GOT3 (cell line): ENCODE measurements at places on chromosomes 6 and 20.

GRCh38 chr6:149559389-149559788, 6.8 kb upstream of the GINM1 start:
- DNase-seq = no peak

DNA sequence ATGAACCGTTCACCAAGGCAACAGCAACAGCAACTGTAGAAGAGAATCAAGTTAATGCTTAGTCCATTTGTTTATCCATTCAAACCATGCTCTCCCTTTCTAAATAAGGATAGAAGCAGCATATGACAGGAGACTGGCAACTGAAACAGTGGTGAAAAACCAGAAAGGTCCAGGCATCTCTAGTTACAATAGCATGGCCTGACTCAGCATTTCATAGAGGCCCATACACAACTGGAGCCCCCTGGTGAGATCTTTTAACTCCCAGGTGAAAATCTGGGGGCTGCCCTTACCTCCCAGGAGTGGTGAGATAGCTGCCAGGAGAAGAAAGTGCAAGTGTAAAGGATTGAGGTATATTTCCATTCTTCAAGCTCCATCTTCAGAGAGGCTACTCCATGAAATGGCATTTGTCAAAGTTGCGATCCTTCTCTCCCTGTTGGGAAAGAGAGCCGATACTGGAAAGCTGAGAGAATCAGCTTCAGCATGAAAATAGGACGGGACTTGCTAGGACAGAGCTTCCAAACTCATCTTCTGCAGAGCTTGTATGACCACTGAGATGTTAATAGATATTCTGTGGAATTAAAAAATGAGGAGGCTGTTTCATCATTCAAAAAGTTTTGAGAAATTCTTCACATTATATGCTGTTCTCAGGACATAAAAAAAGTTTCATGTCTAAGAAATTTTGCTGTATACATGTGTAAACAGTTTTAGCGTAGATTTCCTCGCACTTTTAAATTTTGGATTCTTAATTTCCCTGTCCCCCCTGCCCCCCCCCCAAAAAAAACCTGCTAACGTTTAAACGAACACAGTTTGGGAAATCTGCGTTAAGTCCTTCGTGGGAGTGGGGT, 10.9 kb upstream of the SLC2A12 start:
- no peak for DNase-seq

GRCh38 chr6:12289365-12289919, 719 bp upstream of the EDN1 start:
- peak; percentile 8 for DNase-seq

DNA sequence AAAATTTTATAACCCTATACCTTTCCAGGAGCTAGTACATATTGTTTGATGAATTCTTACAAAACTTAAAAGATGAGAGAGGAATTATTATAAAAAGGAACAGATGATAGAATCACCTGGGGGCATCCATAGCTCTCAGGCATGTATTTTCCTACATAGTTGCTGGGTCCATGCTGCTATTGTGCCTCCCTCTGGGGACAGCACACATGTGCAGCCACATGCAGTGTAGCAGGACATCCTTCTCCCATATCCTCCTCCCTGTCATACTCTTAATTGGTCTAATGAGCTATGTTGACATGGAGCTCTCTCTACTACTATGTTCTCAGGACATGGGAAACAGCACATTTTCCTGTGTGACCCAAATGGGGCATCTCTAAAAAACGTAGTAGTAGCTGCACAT, 898.2 kb upstream of the MAP3K7 start:
- no peak for DNase-seq

DNA sequence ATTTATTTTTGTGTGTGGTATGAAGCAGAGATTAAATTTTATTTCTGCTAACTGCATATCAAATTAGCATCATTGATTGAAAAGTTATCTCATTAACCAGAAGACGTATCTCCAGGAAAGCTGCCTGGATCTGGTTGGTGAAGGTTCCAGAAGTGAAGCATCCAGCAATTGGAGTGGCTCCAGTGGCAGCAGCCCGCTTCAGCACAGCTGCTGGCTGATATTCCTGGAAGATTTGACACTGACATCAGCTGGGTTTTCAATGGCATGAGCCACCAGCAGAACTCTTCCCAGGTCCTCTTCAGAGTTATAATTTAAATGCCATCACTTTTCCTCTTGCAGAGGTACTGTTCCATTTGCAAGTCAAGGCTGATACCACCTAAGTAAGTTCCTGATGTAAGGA, 363.5 kb downstream of the BCKDHB start:
- DNase-seq = no peak

DNA sequence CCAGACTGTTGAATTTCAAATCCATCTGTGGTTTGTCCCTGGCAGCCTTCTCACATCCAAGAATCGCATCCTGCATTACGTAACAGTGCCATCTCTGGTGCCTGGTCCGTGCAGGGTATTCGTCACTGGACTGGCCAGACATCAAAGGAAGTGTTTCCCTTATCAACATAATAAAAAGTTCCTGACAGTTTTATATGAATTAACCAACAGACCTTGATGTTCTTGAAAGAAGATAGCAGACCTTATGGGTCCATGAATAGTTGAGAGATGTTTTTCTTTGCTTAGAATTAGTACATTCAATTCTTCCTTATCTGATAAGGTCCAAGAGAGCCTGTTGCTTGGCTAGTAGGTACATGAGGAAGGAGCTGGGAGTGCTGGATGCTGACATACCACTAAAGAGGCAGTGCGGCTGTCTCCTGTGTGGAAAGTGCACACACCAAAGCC, 77.6 kb downstream of the PHACTR2 start:
- DNase-seq = no peak

- DNase-seq = no peak
These were observed 71.3 kb upstream of the TOX2 start for GRCh38 chr20:43843096-43843964.

- no peak for DNase-seq
These were observed 392.9 kb downstream of the PLCB1 start for GRCh38 chr20:8525017-8525343.

DNA sequence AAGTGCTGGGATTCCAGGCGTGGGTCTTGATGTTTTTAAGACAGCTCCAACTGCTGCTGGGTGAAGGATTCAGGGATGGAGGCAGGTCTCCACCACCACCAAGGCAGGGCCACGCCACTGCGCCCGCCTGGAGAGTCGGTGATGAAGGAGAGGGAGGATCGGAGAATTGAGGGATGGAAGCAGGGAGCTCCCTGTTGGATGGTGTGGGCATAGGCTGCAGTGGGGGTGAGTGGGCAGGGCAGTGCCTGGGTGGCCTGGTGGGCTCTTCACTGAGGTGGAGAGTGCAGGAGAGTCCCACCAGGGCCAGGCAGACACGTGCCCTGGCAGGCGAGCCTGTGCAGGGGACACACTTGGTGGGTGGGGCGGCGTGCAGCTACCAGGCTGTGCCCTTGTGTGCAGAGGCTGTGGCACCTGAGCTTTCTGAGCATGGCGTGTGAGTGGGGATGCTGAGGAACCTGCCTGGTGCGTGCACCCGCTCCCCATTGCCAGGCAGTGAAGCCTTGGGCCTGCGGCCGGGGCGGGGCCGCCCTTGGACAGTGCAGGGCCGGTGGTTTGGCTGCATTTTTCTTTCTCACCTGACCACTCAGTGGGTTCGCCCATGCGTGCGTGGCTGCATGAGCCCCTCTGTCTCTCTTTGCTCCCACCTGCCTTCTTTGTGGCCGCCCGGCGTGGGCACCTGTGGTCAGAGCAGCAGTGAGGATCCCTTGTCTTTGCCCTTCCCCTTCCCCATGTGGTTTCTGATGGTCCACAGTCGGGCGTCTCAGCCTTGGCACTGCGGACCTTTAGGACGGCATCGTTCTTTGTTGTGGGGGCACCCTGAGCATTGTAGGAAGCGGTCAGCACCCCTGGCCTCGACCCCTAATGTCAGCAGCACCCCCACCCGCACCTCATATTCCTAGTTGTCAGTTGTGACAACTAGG, 11.3 kb downstream of the RBM38 start:
- no peak for DNase-seq

DNA sequence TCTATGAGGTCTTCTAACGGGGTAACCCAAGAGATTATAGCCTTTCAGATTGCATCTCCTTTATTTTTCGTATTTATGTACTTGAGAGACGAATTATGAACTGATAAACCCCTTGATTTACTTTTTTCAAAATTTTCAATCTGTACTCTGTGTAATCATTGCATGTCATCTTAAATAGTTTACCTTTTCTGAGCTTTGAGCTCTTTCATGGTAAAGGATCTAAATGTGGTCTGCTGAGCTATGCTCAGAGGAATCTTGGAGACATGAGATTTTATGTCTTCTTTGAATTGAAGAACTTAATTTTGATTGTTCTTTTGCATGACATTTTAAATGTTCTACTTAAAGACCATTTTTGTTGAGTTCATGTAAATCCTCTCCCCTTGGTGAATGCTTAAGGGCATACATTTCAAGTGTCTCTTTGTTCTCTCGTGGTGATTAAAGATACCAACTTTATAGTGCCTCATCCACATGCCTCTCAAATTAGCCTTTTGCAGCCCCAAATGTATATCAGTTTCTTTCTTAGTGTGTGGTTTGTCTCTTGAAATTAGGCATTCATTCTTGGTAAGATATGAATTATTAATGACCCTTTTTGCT, 116.3 kb upstream of the SCGN start:
- no peak for DNase-seq

DNA sequence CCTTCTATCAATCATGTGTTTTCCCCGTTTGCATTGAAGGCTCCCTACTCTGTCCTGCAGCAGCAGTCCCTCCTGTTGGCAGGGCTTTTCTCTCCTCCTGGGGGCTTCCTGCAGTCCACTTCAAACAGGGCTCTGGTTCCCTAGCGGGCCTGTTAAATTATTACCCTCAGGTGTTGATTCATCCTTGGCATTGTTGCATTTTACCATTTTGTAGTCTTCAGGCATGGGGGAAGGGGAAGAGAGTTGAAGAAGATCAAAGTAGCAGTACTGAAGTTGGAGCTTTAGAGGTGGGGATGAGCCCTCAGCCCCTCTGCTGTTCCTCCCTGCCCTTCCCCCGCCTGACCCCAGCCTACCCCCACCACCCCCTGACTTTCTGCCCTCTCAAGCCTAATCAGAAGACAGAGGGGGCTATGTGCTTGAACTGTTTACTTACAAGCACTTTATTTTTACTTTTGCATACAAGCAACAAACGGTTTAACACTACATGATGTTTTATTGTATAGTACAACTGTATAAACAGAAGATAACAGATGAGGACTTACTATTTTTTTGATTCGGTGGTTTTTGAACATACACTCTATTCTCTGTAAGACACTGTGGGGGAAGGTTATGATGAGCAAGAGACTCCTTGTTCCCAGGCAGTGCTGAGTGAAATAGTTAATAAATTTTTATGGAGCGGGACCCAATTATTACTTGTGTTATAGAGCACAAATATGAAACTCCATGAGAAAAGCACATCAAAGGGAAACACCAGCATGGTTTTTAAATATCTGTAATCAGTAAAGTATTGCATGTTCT, 169.7 kb downstream of the EYA4 start:
- DNase-seq = no peak

GRCh38 chr6:126127659-126128058, 141.3 kb downstream of the TRMT11 start:
- no peak for DNase-seq

- DNase-seq = no peak
These were observed 9.2 kb downstream of the RAET1G start for GRCh38 chr6:149913540-149914240.

DNA sequence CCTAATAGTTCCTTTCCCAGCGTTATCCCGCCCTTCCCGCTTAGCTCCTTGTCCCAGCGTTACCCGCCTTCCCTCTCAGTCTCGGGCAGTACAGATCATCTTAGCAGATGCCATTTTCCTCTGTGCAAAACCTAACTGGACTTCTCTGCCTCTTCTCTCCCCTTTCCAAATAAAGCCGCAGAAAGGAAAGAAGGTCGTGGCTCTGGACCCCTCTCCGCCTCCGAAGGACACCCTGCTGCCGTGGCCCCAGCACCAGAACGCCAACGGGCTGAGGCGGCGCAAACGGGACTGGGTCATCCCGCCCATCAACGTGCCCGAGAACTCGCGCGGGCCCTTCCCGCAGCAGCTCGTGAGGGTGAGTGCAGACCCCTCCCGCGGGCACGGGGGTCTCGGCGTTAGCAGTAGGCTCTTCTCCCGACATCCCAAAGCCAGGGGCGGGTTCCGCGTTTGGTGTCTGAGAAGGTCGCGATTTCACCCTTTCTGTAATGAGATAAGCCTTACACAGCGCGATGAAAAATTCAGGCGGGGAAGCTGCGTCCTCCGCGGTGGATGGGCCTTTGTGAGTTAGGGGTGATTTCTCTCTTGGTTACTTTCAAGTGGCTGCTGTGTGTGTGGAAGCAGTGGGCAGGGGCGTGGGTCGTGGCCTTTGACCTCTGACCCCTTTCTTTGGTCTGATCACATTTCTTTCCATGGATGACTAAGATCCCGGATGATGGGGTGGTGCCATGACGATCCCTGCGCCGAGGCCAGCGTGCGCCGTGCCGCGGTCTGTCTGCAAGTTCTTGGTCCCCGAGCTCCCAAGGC, 292.7 kb downstream of the TAF4 start:
- DNase-seq = no peak

- DNase-seq = no peak
These were observed 99.3 kb downstream of the BMP5 start for GRCh38 chr6:55776113-55776512.

DNA sequence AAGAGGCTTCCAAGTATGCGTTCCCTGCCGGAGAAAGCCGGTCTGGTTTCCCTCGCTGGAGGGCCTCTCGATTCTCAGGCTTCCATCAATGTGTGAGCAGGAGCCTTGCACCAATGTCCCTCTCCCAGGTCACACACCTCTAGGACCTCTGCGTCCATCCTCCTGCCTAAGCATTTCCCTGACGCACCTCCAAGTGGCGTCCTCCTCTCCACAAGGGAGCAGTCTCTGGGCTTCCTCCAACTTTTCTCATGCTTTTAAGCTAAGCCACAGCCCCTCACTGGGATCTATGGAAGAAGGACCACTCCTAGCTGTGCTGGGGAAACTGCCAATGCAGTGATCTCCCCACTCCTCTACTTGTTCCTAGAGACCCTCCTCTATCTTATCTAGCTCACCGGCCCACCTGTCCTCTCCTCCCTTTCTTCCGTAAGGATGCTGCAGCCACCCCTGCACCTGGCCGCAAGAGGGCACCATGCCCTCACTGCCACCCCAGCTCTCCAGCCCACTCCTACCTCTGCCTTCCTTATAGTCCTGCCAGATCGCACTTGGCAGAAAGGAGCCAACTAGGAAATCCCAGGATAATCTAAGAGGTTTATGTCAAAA, 258.7 kb downstream of the LRFN2 start:
- DNase-seq = no peak

DNA sequence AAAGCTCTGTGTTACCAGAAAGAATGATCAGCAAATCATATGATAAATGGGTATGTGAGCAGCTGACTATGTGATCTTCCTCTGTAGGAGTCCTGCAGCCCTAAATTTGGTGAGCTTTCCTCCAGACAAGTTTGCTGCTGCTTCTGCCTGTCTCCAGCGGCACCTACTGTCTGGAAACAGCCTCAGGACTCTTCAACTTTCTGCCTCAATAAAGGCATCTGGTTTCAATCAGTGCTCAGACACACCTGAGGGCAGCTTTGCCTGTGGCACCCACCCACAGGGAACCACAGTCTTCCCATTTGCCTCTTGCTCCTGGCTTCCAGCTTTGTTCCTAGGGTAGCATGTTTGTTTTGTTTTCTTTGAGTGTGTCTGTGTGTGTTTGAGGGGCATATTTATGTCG, 727.9 kb upstream of the MAN1A1 start:
- DNase-seq = no peak

GRCh38 chr20:41405436-41405835, 38.8 kb upstream of the EMILIN3 start:
- DNase-seq = no peak
